ENCODE measurements at places on chromosomes 3 and 15. TPM values are rescaled to one million over a fixed set of nuclear protein-coding genes. Genes with fewer than 3 reads are reported as not detected.

- DNase-seq: no peak
Observed at GRCh38 chr3:16134173-16134928, 40.1 kb upstream of the GALNT15 start.

HYKK gene
- polyA plus RNA-seq: 10.3 TPM

LYZL4 gene
- polyA plus RNA-seq: not detected

- DNase-seq: no peak
Observed at GRCh38 chr3:150168698-150169097, 198.0 kb upstream of the PFN2 start.

DNA sequence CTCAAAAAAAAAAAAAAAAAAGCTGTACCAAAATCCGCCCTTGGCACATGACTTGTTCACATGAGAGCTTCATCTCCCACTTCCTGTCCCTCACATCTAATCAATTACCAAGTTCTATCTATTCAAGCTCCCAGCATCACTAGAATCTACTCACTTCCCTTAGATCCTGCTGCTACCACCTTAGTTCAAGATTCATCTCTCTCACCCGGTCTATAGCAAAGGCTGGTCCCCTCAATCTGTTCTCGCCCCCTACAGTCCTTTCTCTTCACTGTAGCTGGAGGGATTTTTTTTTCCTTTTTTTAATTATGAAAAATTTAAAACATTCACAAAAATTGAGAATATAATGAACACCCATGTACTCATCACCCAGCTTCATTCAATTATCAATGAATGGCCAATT, 16.7 kb upstream of the GPR160 start:
- no peak for DNase-seq

DNA sequence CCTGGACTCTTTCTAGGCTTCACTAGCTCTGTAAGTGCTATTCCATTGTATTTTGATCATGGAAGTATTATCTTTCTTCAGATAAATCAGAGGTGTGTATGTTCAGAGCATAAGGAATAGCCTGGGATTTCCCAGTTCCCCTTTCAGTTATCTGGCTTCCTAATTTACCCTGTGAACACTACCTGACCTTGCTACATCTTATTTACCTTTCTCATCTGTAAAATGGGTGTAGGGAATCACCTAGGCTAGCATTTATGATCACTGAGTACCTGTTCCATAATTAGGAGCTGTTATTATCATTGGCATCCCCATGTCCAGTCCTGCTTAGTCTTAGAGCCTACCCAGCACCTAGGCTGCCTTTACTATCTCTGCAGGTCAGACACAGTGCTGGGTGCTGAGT, 149.3 kb upstream of the NR2F2 start:
- DNase-seq: no peak

FBXW12 gene
- 0.73 TPM for polyA plus RNA-seq

ADGRG7 gene
- polyA plus RNA-seq: not detected

DNA sequence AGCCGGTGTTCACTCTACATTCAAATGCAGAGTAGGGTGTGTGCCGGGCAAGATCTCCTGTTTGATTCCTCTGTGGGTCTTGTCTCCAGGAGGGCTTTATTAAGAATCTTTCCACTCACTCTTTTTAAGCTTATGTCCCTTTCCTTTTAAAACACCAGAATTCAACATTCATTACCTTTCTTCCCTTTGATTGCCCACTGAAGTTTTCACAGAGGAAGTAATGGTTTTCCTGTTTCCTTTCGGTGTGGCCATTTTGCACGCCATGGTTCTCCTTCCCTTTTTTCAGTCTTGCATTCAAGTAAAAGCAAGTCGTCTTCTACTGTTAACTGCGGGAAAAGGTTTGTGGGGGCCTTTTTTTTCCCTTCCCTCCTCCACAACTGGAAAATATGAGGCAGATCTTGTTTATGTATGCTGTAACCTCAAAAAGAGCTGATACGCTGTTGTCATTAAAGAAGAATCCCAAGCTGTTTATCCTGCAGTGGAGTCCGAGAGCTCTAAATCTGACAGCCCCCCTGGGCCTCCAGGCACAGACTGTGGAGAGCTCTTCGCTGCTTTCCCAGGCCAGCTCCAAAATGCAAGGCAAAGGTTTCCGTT, 40.5 kb downstream of the FILIP1L start:
- no peak for DNase-seq

DNA sequence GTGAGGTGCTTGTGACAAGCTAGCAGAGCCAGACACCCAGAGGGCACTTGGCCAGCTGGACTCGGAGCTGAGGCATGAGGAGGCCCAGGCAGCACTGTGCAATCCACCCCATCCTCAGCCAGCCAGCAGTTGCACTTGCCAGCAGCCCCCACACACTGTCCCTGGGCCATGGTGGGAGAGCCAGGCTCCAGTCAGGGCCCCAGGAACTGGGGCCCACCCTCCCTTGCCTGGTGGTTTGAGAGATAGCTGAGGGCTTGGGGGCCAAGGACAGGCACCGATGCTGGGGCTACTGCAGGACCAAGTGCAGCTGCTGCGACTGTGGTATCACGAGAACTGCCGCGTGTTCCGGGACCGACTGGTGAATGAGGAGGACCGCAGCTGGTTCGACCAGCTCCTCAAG, 63.5 kb downstream of the DNAH1 start:
- no peak for DNase-seq

- no peak for DNase-seq
Observed at GRCh38 chr15:72341361-72341760, 21.4 kb upstream of the CELF6 start.

ADAMTS7 gene
- 21.4 TPM for polyA plus RNA-seq

DNA sequence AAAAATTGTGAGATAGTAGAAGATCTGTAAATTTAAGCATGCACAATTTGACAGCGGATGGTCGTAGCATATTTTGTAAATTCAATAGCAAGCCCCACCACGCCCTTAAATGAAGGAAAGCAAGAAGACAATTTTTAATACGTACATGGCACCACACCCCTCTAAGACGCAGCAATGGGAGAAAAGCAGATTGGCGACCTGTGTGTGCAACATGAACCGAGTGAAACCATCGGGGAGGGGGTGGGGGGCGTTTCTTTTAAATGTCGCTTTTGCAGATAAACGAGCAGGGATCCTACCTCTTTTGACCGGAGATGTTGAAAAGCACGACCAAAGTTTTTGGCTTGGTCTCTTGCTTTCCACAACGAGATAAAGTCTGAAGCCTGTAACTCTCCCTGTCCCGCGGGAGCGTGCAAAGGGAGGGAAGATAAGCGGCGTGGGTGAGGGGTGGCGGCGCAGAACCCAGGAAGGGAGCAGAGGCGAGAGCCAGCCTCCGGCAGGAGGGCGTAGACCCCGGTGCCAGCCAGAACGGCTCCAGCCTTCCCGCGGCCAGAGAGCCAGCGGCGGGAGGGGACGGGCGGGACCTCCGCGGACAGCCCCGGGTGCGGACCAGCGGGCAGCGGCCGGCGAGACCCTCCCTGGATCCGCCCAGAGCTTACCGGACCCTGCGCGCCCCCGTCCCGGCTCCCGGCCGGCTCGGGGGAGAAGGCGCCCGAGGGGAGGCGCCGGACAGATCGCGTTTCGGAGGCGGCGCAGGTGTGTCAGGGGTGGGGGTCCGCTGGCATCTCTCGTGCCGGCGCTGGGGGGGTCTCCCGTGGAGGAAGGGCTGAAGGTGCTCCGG, at the start of gene CHL1:
Gene CHL1 (plus strand): TSS at position 453 of the 838 bp plus-strand sequence. CDS start 123,014 bp downstream, outside the sequence.
- no peak for DNase-seq

DNA sequence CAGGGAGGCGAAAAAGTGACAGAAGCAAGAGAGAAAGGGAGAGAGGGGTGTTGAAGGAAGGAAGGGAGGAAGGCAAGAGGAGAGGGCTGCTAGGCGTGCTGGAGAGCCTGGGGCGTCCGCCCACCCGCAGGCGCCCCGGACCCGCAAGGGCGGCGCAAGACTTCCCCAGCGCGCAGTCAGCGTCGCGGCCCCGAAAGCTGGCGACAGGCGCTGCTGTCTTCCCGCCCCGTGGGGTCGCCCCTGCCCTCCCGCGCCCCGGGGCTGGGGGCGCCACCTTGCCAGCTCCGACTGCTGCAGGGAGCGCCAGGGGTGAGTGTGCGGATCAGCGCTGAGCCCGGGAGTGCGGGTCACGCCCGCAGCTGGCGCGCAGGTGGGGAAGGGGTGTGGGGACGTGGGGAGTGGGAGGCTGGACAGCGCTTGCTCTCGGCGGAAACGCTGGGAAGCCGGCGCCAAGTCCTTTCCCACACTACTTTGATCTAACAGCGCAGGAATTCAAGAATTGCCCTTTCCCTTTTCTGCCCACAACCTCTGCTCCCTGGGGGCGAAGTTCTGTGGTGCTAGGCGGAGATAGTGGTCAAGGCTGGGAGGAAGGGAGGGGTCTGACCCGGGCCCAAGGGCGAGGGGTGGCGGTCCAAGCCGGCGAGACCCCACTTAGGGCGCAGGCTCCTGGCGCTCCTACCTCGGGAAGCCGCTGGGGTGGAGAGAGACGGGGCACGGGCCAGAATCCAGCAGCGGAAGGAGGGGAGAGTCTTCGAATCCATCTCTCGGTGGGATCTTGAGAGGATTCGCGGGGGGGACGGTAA, 266.1 kb downstream of the CGGBP1 start:
- peak; percentile 29 for DNase-seq

CNBP gene
- polyA plus RNA-seq: 399 TPM

GRCh38 chr3:139561255-139561817, 21.8 kb upstream of the RBP1 start:
- no peak for DNase-seq

ZNF502 gene
- 16.8 TPM for polyA plus RNA-seq

- no peak for DNase-seq
Observed at GRCh38 chr15:98903377-98904018, 104.1 kb downstream of the PGPEP1L start.

- no peak for DNase-seq
Observed at GRCh38 chr3:23987356-23987755, 42.3 kb downstream of the NR1D2 start.

- DNase-seq: no peak
Observed at GRCh38 chr15:44188795-44189194, 6.3 kb downstream of the FRMD5 start.

C3orf49 gene
- polyA plus RNA-seq: 1.00 TPM

LMCD1 gene
- 26.4 TPM for polyA plus RNA-seq

DNA sequence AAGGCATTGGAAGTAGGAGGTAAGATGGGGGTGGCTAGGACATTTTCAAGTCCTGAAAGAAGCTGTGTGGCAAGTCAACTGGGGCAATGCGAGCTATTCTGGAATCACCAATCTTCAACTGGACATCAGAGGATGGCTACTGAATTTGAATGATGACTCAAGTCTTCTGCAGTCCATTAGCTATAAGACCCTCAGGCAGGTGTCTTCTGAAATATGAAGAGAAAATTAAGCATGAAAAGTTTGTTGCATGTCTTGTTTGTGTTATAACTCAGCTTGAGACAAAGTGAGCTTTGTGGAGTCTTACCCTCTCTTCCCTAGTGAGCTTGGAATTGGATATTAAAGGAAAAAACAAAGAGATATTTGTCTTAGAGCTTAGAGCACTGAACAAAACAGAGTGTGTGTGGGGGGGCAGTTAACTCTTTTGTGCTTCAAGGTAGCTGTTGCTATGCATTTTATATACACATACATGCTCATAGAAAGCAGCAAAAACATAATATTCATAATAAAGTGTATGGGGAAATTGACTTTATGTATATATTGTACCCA, 979.1 kb downstream of the MCTP2 start:
- no peak for DNase-seq

RTP1 gene
- not detected for polyA plus RNA-seq

GRCh38 chr3:61194892-61195538, 56.2 kb downstream of the FHIT start:
- DNase-seq: no peak

GRCh38 chr15:70092464-70093027, 5.2 kb downstream of the TLE3 start:
- DNase-seq: no peak

ARRDC4 gene
- polyA plus RNA-seq: 30.2 TPM

DNA sequence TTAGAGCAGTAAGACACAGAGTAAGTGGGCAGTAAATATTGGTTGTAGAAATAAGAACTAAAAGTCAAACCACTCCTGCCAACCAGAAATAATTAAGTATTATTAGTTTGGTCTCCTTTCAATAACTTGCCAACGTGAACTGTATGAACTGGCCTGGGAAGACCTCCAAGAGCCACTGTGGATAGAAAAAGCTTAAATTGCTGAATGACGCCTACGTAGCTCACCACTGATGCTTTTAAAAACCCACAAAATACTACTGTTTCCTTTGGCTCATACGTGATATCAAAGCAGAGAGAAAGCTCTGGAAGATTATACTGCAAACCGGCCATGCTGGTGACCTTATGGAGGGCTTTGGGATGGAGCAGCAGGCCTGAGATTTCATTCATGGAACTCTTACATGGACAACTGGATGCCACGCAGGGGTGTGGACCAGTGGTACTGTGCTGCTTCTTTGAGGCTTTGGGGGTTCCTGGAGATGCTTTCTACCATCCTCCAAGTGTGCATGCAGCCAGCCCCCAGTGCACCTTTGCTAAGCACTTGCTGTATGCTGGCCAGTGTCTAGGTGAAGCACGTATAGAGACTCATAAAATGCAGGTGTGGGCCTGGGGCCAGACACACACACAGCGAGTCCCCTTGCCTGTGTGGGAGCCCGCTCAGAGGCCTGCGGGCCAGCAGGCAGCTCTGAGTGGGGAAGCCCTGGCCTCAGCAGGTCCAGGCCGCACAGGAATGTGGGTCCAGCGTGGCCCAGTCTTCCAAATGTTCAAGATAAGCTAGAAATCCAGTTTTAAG, 66.8 kb downstream of the ABTB1 start:
- DNase-seq: no peak

- DNase-seq: no peak
Observed at GRCh38 chr3:78604341-78604740, 1163.5 kb downstream of the ROBO1 start.

DNA sequence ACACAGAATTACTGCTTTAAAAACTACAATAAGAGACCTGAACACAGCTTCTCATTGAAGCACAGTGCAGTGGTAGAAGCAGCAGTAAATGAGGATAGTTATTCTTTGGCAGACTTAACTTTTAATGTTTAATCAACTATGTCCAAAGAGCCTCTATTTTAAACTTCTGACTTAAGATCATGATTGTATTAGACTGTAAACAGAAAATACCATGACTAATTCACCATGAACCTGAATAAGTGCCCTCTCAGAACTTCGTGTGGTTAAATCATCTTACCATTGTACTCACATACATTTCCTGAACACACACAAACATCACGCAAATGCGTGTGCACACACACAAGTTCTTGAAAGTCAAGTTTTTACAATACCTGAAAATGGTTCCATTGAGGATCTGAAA, 13.9 kb downstream of the CEP152 start:
- no peak for DNase-seq

- DNase-seq: peak; percentile 5
Observed at GRCh38 chr3:87949189-87949878, 109.5 kb downstream of the CGGBP1 start.
